ENCODE measurements at places on chromosomes 3 and 15.
A peak's percentile ranks its signal among the peaks of the same experiment; 100 is the strongest.

GRCh38 chr3:178718995-178719635 lies 182.9 kb downstream of the KCNMB2 start:
- no peak for DNase-seq

- DNase-seq, result no peak
Observed at GRCh38 chr15:94196531-94196930, 34.8 kb upstream of the MCTP2 start.

- DNase-seq, result no peak
Observed at GRCh38 chr15:51390966-51391422, 49.5 kb downstream of the GLDN start.

DNA sequence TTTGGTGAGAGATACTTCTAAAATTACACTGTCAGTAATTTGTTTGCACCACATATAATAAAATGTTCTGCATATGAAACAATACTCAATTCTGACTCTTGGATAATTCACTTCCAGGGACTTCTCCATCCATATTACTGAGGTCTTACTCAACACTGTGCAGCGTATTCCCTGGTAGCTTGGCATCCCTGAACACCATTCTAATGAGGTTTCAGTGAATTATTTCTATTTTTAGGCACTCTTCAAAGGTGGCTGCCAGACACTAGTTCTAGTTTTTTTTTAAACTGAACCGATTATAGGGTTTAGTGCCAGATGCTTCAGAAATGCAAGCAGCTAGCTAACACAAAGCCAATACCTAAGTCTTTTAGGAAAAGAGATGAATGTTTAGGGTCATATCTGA lies 283.3 kb downstream of the FEZF2 start:
- no peak for DNase-seq

DNA sequence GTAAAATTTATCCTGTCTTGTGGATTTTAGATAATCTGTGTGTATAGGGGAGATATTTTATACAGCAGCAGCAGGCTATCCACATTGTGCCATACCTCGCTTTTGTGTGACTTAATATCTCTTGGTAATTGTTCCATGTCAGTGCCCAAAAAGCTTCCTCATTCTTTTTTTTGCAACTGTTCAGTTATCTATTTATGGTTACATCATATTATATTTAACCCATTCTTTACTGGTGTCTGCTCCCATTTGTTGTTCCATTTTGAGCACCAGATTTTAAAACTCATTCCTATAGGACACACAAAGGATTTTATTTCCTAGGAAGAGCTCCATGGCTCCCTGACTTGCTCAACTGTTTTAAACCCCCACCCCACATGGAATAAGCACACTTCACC lies 86.3 kb upstream of the RASGRP1 start:
- DNase-seq, result no peak

- DNase-seq, result no peak
Observed at GRCh38 chr3:53707222-53707621, 139.0 kb downstream of the CHDH start.

GRCh38 chr3:146638718-146639117 lies 33.6 kb upstream of the PLSCR5 start:
- DNase-seq, result no peak

- DNase-seq, result no peak
Observed at GRCh38 chr3:108225221-108225620, 3.0 kb upstream of the IFT57 start.

GRCh38 chr15:52183562-52184173 lies 7.5 kb downstream of the GNB5 start:
- peak; percentile 14 for DNase-seq

GRCh38 chr3:38271553-38271952 lies 5.9 kb downstream of the SLC22A13 start:
- DNase-seq, result no peak

DNA sequence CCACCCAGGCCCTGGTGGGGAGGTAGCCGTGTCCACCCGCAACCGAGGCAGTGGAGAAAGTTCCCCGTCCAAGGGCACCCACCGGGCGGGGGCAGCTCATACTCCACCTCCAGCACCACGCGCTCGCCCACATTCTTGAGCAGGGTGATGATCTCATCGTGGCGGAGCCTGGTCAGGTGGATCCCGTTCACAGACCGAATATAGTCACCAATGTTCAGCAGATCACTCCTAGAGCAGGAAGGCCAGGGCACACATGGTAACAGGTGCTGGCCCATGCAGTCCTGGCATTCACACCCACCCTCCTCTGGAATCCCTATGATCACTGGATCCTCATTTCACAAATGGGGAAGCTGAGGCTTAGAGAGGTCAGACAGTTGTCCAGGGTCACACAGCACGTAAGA lies 15.8 kb downstream of the GRIP2 start:
- no peak for DNase-seq

- DNase-seq, result no peak
Observed at GRCh38 chr15:57156210-57156884, 220.0 kb upstream of the CGNL1 start.

GRCh38 chr15:68271854-68272471 lies 5.6 kb upstream of the FEM1B start:
- no peak for DNase-seq

GRCh38 chr3:138775254-138775595 lies 59.5 kb downstream of the PIK3CB start:
- no peak for DNase-seq

GRCh38 chr3:140288595-140288994 lies 353.6 kb downstream of the CLSTN2 start:
- DNase-seq, result no peak

DNA sequence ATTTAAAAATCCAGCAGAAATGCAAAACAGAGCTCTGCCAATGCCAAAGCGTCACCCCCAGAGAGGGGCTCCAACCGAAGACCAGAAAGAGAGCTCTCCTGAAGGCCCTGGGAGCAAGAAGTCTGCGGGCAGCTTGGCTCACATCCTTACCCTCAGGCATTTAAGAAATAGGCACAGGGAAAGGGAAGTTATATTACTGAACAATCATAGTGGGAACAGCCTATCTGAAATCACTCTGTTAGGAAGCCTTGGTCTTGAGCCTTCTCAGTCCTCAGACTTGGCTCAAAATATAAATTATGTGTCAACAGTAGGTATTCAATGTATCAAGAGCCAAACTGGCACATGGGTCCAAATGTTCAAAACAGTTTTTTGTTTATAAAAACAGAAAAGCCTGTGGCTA lies 10.3 kb upstream of the PPARG start:
- DNase-seq, result no peak

DNA sequence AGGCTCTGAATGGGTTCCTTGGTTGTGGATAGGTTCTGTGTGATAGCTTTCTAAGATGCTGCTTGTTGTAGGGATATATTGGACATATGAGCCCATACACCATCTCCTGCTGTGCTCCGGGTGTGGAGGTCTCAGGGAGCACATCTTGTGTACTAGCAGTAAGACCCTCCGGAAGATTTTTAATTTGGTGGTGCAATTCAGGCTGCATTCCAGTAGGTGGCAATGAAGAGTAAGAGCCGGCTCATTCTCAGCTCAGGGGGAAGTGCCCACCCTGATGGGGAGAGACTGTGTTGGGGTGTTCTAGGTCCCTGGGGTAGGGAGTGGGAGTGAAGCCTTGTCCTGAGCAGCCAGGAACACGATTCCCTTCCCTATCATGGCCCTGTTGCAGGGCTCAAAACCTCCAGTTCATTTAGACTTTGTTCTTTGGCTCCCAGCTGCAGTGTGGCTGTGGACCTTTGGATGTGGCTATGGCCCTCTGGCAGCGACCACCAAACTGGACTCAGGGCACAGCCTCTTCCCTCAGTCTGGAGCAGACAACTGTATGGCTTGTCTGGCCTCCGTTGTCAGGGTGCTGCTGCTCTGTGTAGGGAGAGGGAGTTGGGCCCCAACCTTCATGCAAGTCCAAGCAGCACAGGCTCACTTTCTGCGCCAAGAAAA lies 104.7 kb downstream of the UNC13C start:
- DNase-seq, result no peak

DNA sequence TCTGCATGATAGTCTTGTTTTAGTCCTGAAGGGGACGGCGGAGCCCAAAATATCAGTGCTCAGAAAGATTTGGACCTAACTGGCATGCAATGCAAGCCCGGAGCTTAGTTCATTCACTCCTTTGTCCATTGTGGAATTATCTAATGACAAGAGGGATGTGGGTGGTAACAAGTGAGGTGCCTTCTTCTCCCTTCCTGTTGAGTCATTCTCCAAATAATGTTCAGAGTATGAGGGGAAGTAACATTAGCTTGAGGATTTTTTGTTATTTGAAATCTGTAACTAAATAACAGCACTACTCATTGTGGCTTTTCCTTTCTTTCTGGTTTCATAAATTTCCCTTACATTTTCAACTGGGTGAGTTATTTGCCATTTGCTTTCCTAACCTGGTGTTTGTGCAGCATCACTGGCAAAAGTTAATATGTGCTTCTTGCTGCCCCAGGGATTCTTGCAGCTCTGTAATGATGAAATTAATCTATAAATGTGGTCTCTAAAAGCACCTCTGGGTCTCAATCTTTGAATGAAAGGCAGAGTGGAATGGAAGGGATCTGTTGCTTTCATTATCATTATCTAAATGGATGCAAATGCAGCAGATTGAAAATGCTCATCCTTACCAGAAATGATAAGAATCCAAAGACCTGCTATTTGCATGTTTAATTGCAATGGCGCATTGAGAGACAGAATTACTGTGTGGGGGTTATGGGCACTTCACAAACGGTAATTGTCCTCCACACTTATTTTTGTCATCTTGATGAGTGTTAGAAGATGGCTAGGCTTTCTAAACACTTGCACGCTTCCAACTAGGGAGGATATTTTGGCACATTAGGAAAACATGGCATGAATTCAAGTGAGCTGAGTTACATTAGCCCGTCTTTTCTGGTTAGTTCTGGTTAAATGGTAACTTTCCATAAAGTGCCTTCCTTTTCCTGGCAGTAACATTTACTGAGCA lies 89.9 kb upstream of the MITF start:
- no peak for DNase-seq

- no peak for DNase-seq
Observed at GRCh38 chr15:97077975-97078374, 747.5 kb downstream of the NR2F2 start.

- DNase-seq, result no peak
Observed at GRCh38 chr15:53165988-53166683, 376.0 kb upstream of the ONECUT1 start.

GRCh38 chr15:69337138-69337537 lies 38.4 kb downstream of the PAQR5 start:
- no peak for DNase-seq

DNA sequence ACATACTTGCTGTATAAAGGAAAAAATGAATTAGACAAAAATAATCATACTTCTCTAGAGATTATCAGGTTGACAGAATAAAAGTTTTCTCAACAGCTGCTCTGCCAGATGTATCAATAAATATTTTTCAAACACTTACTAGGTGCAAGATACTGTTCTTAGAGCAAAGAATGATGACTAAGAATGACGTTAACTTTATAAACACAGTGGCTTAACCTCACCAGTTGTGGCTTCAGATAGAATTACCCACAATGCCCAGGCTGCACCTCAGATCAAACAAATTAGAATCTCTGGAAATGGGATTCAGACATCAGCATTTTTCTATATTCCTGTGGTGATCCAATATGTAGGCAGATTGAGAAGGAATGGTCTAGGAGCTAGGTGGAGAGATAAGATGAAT lies 422.4 kb upstream of the ATP11B start:
- no peak for DNase-seq

All from T-cell (primary cell).